Fibroblast of skin of abdomen (primary cell): ENCODE measurements at places on chromosomes 16 and 17.
A peak's percentile ranks its signal among the peaks of the same experiment; 100 is the strongest.

- no peak for DNase-seq
These were observed 311.4 kb downstream of the SOX9 start for GRCh38 chr17:72432143-72432621.

GRCh38 chr16:66705790-66706505 is 9.4 kb upstream of the CMTM4 start:
- DNase-seq, result peak; percentile 9

- DNase-seq, result no peak
These were observed 61.0 kb downstream of the RNF135 start for GRCh38 chr17:31031841-31032240.

DNA sequence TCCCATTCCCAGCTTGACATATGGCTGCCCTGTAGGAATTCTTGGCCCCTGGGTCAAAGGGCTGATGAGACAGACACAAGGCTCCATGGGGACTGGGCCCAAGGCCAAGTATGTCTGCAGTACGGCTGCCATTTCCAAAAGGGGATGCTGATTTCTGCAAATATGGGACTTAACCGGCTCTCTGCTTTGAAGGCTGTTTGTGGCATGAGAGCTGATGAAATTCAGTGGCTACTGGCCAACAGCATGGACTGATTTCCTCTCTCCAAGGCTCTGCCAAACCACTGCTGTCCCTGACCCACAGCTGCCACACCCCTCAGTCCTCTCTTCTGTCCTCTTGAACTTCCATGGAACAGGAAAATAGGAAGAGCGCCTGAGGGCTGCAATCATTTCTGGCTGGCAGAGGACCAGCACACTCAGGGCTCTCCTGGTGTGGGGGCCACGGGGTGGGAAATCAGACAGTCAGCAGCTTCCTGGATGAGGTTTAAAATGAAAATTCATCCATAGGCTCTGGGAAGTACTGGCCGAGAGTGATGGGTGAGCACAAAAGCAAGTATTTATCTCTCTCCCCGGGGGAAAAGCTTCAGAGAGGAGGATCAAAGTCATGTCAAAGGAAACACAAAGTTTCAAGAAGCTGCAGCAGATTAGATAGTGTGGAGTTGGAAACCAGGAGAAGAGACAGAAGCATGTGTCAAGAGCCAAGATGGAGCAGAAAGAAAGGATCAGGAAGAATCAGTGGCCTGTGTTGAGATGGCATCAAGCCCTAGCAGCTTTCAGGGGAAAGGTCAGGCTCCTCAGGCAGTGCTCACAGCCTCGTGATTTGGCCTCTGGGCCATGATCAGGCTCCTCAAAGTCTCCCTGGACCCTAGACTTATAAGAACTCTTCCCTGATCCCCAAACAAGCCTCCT is 64.1 kb upstream of the SREBF1 start:
- peak; percentile 98 for DNase-seq

DNA sequence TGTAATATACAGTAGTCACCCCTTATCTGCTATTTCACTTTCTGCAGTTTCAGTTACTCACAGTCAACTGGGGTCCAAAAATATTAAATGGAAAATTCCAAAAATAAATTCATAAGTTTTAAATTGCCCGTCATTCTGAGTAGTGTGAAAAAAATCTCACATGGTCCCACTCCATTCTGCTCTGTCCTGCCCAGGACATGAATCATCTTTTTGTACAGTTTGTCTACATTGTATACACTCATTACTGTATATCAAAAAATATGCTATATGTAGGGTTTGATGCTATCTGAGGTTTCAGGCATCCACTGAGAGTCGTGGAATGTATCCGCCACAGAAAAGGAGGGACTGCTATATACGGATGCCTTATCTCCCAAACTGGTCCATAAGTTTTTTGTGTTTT is 16.0 kb upstream of the APPBP2 start:
- peak; percentile 12 for DNase-seq

- no peak for DNase-seq
These were observed 6.2 kb upstream of the ABCA8 start for GRCh38 chr17:68961214-68961882.

- no peak for DNase-seq
These were observed 58.9 kb downstream of the IL21R start for GRCh38 chr16:27460663-27461482.

GRCh38 chr17:54882371-54882770 is 18.3 kb upstream of the TOM1L1 start:
- no peak for DNase-seq

DNA sequence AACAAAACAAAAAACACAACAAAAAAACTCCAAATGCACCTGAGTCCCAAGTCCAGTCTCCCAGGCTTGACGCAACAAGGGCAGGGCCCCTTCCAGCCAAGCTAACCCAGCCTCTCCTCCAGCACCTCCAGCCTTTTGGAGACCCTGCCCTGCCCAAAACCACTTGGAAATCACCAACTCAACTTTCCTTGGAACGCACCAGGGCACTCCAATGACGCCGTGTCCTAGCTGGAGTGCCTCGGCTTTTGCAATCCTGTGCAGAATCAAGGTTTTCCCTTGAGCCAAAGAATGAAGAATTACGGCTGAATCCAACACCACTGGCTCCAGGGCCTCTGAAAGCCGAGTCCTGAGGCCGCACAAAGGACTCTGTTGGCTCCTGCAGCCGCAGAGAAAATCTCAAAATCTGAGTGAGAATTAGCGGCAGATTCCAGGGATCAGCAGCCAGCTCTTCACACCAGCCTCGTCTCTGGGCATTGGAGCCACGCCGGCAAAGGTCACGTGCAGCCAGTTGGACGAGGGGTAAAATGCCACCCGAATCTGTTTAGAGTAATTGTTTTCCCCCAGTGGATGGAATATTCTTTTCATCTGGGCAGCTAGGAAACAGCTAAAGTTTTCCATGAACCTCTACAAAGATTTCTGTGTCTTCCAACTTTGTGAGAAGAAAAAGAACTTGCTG is 9.7 kb upstream of the BAIAP2 start:
- DNase-seq, result no peak

GRCh38 chr16:3173892-3174617 is 13.9 kb upstream of the OR1F1 start:
- no peak for DNase-seq

DNA sequence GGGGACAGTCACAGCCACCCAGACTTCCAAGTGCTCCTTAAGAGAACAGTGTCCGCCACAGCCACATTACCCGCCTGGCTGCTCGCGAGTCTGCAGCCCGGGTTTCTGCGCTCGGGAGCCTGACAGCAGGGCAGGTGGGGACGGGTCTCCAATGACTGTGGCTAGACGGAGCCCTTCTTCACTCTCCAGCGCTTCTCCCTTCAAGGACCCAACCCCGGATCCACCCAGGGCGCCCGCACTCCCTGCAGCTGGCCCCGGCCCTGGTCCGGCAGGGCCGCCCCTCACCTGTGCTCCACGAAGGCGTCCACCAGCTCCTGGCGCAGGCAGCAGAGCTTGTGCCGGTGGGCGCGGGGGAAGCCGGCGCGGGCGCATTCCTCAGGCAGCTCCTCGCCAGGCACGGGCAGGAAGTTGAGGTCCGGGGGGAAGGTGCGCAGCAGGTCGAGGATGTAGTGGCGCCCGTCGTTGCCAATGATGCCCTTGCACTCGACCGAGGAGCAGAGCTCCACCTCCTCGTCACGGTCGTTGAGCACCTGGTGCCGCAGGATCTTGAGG is 13.9 kb downstream of the CLUH start:
- no peak for DNase-seq

GRCh38 chr17:33200587-33200986 is 92.5 kb downstream of the ASIC2 start:
- DNase-seq, result no peak

DNA sequence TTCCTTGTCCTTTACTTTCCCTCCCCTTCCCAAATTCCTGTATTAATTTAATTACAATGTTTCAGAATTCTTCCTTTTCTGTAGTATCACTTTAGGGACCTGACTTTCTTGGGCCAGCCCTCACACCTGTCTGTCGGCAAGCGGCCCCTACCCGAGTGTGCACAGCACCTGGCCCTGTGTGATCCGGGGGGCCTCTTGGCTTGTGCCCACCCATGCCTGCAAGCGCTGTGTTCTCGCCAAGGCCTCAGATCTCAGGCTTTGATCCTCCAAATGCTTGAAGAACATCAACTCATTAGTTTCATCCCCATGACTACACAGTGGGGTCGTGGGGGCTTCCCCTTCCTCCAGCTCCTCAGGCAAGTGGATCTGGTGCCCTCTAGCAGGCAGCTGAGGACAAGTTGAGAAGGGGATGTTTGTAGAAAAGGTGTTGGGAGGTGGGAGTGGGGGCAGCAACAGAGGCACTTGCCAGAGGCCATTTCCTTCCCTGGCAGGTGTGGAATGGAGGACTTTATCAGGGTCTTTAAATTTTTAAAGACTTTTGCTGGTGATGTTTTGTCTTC is 15.7 kb upstream of the CDH3 start:
- no peak for DNase-seq

GRCh38 chr17:59846394-59847165 is 46.2 kb downstream of the TUBD1 start:
- DNase-seq, result peak; percentile 82
